H4 (cell line): ENCODE measurements at places on chromosomes 3 and 15.
A peak's percentile ranks its signal among the peaks of the same experiment; 100 is the strongest.

DNA sequence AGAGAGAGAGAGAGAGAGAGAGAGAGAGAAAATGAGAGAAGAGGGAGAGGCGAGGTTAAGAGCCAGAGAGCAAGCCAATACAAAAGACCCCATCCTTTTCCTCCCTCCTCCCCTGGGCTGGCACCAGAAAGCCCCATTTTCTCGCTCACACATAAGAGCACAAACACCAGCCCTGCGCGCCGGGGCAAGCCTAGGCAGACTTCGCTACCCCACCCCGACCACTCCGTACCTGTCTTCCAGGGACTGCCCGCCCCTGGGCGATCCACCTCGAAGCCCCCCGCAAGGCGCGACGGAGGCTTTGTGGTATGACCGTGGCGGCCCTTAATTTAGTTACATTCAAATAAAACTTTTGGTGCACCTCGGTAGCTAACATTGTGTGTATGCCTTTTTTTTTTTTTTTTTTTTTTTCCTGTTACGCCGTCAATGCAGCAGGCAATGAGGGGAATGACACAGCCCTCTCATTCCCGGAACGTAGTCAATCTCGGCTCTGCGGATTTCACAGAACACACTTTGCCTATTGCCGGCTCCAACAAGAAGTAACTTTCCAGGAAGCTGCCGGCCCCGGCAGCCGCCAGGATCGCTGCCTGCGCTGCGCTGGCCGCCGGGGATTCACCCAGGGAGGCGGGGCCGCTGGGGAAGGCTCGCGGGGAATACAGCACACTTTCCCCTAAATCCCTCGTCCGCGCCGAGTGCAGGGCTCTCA is 7.7 kb downstream of the BCL6 start:
- no peak for DNase-seq

DNA sequence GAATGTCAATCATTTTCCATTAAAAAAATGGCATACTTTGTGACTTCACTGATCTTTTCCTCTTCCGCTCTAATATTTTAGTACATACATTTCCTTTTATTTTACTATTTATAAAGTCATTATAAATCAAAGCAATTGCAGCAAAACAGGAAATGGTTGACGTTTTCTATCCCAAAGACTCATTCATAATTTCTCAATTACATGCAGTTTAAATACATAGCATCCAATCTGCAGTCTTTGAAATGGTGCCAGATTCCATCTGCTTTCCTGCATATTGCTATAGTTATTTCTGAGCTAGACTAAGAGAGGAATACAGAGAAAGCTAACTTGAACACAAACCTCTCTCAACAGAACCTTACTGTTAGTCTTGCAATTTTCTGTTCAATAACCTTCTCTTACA is 179.8 kb downstream of the ZPLD1 start:
- no peak for DNase-seq

DNA sequence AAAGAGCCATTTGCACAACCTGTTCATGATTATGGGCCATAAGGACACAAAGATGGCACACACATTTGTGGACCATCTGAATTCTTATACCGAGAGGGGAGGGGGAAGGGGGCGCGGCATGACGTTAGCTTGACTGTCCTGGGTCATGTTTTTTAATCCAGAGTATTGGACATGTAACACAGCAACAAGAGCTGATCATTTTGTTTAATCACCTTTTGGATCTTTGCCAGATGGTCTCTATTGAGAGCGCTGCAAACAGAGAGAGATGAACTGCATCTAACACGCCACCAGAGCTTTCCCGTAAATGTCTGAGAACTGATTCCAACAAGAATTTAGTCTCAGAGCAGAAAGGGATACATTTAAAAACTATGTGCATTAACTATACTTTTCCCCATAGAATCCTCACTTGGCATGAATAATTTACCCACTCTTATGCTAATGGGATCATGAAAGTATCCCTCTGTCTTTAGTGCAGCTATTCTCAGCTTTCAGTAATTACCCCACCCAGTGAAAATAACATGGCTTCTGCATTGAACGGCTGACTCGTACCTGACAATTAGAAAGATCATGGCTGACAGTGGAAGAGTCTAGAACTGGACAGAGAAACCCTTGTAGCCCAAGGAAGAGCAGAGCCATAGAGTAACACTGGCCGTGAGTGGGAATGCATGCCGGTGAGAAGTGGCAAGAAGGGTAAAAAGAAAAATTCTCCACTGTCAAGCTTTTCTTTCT is 22.6 kb downstream of the MEIS2 start:
- no peak for DNase-seq

DNA sequence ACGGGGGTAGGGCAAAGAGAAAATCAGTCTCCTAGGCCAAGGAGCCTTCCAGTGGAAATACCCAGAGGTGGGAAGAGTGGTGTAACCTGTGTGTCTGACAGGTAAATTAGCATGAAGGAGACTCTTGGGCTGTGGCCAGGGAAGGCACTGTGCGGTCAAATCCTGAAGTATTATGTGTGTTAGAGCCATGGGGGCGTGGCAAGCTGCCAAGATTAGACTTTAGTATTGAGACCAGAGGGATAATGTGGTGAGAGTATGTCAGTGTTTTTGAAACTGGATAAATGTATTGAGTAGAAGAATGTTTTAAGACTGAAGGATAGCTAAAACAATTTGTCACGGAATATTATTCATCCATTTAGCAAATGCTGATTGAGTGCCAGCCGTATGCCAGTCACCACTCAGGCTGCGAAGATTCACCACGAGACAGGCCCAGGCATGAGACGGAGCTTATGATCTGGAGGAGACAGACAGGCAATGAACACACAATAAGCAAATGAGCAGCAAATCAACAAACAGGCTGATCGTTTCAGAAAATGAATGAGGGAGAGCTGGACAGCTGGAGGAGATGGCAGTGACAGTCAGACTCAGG is 445.9 kb downstream of the MCTP2 start:
- no peak for DNase-seq

DNA sequence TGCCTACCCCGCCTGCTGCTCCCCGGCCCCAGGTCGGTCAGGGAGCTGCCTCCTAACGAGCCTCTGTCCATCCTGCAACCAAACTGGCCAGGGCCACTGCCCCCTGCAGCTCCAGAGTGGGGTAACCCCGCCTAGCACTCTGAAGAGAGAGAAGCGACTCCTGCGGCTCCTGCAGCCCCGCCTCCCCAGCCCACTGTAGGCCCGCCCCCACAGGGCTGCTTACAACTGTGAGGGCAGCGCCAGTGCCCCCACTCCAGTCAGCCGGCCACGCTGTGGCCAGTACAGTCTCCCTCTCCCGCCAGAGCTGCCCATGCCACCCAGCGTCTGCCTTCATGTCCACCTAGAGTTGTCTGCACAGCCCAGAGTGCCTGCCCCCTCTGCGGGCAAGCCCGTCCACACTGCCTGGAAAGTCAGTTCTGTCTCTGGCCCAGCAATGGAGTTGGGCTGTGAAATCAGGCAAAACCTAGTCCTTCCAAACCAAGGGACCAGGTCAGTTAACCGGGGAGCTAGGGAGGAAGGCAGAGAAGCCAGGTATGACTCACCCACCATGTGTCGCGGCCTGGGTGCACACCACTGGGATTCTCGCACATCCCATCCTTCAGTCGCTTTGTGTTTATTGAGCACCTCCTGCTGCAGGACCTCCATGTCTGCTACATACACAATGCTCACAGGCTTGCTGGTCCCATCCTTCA is 2.4 kb downstream of the UCN2 start:
- DNase-seq, result peak; percentile 49

DNA sequence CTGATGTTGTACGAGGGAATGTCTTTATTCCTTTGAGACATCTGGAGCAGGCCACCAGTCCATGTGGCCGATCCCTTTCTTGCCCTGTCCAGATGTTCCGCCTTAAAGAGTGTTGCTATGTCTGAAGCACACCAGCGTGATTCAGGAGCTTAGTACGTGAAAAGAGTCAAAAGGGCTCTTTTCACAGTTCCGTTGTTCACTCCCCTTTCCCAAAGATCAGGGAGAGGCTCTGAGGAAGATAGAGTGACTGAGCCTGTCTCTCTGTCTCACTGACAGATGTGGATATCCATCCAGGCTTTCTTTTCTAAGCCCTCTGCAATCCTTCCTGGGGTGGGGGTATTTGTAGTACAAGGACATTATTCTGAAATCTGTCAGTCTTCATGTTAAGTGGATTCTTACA is 262.5 kb upstream of the LRTM1 start:
- peak; percentile 27 for DNase-seq

DNA sequence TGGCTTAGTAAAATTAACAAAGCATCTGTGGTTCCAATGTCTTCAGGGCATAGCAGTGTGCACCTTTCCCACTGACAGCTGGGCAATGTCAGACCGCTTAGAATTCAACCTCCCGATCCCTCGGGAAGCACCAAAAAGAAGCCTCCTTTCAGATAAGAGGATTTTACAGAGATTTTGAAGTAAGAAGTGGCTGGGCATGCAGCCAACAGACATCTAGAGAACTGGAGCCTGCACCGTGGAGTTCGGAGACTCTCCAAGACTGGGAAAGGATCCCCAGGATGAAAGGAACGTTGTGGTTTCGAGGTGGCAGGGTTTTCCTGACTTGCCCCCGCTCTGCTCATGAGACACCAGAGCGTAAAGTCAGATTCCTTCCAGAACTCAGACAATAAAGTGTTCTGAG is 5.3 kb downstream of the FAM174B start:
- DNase-seq, result no peak

- no peak for DNase-seq
Observed at GRCh38 chr3:149667576-149667975, 9.8 kb upstream of the WWTR1 start.

DNA sequence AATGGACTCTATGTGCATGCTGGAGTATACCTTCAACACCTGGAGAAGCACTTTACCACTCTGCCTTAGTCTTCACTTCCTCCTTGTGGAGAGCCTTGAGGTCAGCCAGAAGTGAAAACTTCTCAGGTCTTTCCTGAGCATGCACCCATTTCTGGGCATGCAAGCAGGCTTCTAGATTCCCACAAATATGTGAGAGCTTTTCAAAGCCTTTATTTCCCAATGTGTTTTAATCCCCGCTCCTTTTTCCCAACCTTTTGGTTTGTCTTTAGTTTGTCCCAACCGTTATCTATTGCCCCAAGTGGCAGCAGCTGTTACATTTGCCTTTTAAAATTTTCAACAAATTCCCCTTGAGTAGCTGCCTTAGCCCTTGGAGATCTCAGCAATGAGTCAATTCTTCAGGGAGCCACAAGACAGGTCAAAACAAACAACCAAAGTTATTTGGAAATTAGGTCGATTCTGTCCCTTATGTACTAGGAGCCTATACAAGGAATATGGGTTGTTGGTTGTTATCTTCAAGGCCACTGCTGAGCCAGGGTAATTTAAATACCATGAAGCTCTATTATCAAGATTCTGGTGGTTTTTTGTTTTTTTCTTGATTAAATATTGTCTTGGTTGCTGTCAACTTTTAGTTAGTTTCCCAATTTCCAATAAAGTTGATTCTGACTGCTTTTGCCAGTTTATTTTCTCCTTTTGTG is 44.4 kb downstream of the LSM3 start:
- DNase-seq, result no peak

- no peak for DNase-seq
Observed at GRCh38 chr3:65146179-65146578, 458.4 kb upstream of the ADAMTS9 start.

DNA sequence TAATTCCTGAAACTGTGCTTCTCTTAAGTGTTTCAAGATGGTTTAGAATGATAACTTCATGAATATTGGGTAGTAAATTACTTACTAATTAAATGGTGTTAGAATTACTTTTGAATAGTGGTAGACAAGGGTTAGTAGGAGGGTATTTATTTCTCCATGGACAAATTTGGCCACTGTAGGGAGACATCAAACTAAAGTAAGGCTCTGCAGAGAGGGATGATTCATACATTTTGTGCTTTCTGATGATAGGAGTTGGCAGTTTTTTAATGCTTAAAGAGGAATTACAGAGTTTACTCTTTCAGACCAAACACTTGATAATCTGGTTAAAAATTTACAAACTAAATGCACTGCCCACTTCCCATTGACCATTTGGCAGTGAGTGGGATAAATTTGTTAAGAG is 127.6 kb downstream of the NAALADL2 start:
- DNase-seq, result no peak

DNA sequence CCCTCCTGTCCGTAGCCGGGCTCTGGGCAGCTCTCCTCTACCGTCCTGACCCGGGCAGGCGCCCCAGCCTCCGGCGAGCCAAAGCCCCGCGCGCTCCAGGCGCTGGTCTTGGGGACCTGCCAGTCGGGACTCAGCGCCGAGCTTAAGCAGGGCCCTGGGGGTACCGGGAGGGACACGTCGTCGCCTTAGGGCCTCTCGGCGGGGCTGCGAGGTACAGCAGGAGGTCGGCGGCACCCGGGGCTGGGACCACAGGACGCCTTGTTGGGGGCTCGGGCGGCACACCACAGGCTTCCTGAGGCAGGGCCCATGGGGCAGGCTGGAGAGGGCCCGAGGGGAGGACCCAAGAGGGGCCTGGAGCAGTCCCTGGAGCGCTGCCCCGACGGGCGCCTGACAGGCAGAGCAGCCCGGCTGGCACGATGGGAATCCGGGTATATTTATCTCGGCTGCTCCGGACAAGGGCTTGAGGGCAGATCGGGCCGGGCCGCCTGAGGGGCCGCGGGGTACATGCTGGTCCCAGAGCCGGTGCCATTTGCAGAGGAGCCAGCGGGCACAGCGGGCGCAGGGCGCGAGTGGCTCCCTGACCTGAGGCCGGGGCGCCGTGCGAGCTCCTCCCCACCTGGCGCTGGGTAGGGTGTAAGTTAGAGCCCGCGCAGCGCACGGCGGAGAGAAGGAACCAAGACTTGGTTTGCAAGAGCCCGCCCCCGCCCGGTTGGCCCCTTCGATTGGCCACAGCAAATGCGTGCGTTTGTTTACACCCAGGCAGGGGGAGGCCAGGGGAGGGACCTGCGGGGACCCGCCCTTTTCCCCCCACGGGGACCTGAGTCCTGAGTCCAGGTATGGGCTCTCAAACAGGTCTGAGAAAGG is 574 bp downstream of the SLC38A3 start:
- DNase-seq, result no peak

DNA sequence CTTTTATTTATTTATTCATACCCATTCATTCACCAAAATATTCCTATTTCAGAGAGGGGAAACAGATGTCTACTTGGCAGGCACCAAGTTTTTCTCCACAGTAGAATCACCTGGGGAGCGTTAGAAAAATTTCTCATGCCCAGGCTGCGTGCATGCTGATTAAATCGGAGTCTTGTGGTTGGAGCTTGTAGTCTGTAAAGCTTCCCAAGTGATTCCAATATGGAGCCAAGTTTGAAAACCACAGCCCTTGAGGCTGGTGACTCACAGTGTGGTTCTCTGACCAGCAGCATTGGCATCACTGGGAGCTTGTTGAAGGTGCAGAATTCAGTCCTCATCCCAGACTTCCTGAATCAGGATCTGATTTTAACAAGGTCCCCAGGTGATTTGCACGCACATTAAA is 49.7 kb downstream of the PDHB start:
- DNase-seq, result peak; percentile 97
